B cell (primary cell): ENCODE measurements at places on chromosomes 2 and 18. TPM values are rescaled to one million over a fixed set of nuclear protein-coding genes. Genes with fewer than 3 reads are reported as not detected.

RASGRP3 gene
- 67.5 and 70.7 TPM in 2 replicates for total RNA-seq

TANC1 gene
- total RNA-seq: 0.07 TPM in 1 of 2 replicates, not detected in the other

SAG gene
- total RNA-seq: 0.17 and 1.1 TPM in 2 replicates

MERTK gene
- 0.19 and 0.34 TPM in 2 replicates for total RNA-seq

PROKR1 gene
- total RNA-seq: not detected in 2 replicates

CYTIP gene
- 327 and 358 TPM in 2 replicates for total RNA-seq

MAP3K19 gene
- total RNA-seq: not detected in 2 replicates

ASB18 gene
- total RNA-seq: not detected in 2 replicates

KCNE4 gene
- total RNA-seq: not detected in 2 replicates

SFT2D3 gene
- 13.6 and 14.2 TPM in 2 replicates for total RNA-seq

TXNDC2 gene
- total RNA-seq: 0.22 and 0.73 TPM in 2 replicates

FNDC4 gene
- total RNA-seq: not detected in 2 replicates

CCDC74B gene
- total RNA-seq: 0.95 and 1.4 TPM in 2 replicates

DIS3L2 gene
- total RNA-seq: 70.1 and 74.3 TPM in 2 replicates

MXD1 gene
- total RNA-seq: 14.3 and 20.6 TPM in 2 replicates

EGR4 gene
- total RNA-seq: 0.30 and 0.41 TPM in 2 replicates

SLC9A2 gene
- not detected in 2 replicates for total RNA-seq

UPP2 gene
- total RNA-seq: not detected in 2 replicates

ANKRD23 gene
- total RNA-seq: 9.8 and 11.3 TPM in 2 replicates

AQP12B gene
- total RNA-seq: not detected in 2 replicates

MYO5B gene
- total RNA-seq: 0.24 and 0.30 TPM in 2 replicates

RSAD2 gene
- 1.5 and 2.0 TPM in 2 replicates for total RNA-seq

FBXO41 gene
- 23.7 and 25.2 TPM in 2 replicates for total RNA-seq

CTLA4 gene
- 0.30 and 1.1 TPM in 2 replicates for total RNA-seq

EPB41L3 gene
- total RNA-seq: 0.57 and 1.8 TPM in 2 replicates

TTC32 gene
- total RNA-seq: 38.1 TPM in 2 replicates

CHRND gene
- not detected in 2 replicates for total RNA-seq

NEU4 gene
- 0.29 TPM in 1 of 2 replicates, not detected in the other for total RNA-seq

CDH7 gene
- not detected in 2 replicates for total RNA-seq

COL5A2 gene
- 0.44 and 0.66 TPM in 2 replicates for total RNA-seq

SNED1 gene
- total RNA-seq: 336 and 346 TPM in 2 replicates

ZSWIM2 gene
- not detected in 2 replicates for total RNA-seq

PROM2 gene
- total RNA-seq: 0.85 and 1.3 TPM in 2 replicates

MAB21L4 gene
- total RNA-seq: not detected in 2 replicates

POTEC gene
- not detected in 2 replicates for total RNA-seq

TLX2 gene
- 0.19 TPM in 1 of 2 replicates, not detected in the other for total RNA-seq

TBR1 gene
- total RNA-seq: not detected in 2 replicates

STRADB gene
- total RNA-seq: 17.5 and 20.6 TPM in 2 replicates

KIAA2012 gene
- total RNA-seq: not detected in 2 replicates
